ENCODE measurements at places on chromosomes 12 and 14.
A peak's percentile ranks its signal among the peaks of the same experiment; 100 is the strongest.

DNA sequence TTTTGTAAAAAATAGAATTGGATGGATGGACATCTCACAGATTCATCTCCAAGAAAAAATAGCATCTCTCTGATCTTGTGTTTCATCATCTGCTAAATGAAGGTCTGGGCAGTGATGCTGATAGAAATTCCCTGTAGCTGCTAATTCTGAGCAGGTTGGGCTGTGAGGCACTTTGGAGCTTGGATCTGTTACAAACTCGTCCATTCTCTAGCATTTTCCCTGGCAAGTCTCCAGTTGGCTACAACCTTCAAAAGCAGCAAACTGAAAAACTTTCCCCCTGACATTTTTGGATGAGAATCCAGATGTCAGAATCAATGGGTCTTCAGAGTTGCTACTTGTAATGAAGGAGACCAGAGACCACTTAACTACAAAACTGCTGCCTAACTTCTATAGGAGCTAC is 72.7 kb downstream of the TPH2 start:
- DNase-seq, result no peak

GRCh38 chr12:27619308-27619707 is 76.9 kb upstream of the REP15 start:
- DNase-seq, result no peak

- DNase-seq, result peak; percentile 54
These were observed 38.4 kb downstream of the ZFHX2 start for GRCh38 chr14:23513005-23513817.

DNA sequence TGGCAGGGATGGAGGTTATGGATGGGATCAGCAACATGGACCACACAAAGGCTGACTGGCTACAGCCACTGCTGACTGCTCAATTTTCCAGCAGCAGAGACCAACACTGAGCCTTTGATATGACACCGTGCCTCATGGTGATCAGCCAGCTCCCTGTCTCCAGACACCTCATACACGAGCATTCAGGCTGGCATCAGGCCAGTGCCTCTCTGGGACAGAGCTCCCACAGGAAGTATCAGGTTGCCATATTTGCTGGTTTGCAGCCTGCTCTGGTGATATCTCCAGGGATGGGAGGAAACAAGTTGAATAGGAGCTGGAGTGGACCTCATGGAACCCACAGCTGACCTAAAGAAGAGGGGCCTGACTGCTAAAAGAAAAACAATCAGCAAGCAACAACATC is 471.2 kb upstream of the ATXN7L3B start:
- no peak for DNase-seq

DNA sequence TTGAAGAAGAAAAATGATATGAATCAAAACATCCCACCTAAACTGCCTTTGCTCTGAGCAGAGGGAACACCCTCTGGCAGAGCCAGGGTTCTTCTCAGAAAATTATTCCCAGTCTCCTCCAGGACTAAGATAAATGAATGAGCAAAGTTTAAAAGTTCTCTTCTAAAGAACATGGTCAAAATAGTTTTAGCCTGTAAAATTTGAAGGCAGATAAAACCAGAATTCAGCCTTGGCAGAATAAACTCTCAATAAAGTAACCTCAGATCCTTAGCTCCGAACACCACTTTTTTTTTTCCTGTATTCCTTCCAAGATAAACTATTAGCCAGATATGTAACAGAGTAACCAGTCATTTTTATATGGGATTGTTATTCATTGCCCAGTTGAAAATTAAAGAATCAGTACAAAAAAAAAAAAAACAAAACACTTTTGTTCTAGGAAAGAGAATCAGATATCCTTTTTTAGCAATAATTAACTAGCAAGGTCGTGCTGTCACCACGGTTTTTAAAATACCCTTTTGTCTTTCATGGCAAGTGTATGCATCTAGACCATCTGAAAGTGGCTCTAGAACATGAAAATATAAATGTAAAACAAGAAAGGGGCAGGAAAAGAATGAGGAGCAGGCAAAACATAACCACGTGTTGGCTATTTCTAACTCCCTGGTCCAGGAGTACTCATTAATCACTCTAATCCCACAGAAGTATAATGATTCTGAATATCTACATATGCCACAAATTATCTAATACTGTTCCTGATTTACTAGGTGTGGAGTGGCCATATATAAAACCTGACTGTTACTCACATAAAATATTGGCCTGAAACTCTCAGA is 60.8 kb downstream of the CAPZA3 start:
- no peak for DNase-seq

DNA sequence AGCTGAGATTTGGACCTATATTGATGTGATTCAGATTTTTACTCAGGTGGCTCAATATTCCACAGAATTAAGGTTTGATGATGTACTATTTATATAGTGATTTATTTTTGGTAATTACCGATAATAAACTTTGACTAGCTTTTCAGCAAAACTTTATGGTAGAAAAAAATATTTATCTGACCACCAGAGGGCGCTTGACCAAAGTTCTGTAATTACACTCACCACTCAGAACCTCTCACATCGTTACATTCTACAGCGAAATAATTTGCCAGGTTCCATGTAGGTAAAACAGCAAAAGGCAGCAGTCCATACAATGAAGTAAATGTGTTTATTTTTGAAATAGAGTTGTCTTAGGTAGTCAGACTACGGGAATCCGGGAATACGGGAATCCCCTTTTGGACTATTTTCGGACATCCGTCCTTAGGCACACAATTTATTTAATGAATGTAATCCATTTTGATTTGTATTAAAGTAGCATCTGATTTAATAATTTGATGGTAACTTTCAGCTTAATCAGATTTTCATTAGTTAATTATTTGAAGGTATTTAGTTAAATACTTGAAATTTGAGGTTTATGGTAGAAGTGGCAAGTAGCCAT is 143.0 kb upstream of the DDHD1 start:
- DNase-seq, result no peak

DNA sequence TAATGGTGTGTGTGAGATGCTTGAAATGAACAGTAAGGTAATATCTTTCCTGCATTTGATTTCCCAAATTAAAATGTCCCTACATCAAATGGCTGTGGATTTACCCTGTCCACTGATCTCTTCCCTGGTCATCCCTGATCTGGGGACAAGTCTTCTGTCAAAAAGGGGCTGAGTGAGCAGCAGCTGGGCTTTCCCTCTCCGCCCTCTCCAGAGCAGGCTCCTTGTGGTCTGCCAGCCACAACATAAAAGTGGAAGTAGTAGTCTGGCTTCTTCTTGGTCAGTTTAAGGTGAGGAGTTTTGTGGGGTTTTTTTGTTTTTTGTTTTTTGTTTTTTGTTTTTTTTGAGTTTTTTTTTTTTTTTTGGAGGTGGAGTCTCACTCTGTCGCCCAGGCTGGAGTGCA is 25.2 kb upstream of the PLXNC1 start:
- DNase-seq, result peak; percentile 39

DNA sequence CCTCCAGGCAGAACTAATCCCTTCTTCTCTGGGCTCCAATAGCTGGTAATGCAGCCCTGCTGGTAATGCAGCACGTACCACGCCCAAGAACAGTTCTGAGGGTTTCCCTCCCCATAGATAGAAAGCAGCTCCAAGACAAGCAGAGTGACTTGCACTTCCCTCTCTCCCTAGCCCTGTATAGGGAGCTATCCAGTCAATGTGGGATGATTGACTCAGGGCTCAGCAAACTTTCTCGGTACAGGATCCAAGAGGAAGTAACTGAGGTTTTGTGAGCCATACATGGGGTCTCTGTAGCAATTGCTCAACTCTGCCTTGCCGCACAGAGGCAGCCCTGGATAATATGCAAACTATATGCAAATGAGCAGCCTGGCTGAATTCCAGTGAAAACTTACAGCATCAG is 15.5 kb upstream of the FKBP4 start:
- no peak for DNase-seq

GRCh38 chr12:121467638-121468498 is 68.0 kb downstream of the RNF34 start:
- no peak for DNase-seq

DNA sequence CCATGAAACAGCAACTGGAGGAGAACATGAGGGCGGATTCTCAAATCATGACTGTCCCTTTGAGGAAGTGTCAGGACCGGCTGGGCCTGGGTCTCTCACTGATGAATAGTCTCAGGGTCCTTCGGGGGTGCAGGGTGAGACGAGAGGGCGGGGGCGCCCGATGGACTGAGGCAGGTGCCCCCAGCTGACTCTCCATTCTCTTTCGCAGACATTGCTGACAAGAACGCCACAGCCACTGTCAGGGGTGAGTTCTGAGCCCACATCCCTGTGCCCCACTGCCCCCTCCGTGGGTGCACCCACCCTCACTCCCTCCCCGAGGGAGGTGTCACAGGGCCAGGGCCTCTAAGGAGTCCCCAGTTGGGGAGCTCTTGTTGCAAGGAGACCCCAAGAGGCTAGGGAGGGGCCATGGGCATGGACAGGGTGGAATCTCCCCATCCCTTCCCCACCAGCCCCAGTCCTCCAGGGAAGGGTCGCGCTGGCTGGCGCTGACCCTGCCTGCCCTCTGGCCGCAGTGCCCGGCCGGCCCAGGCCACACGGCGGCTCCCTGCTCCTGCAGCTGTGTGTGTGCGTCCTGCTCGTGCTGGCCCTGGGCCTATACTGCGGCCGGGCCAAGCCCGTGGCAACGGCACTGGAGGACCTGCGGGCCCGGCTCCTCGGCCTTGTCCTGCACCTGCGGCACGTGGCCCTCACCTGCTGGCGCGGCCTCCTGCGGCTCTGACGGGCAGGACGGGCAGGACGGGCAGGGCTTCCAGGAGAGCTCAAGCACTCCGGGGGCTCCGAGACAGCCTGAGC is 8.7 kb downstream of the C14orf180 start:
- no peak for DNase-seq

- DNase-seq, result no peak
These were observed 20.0 kb upstream of the IFNG-AS1 start for GRCh38 chr12:67969134-67969802.

DNA sequence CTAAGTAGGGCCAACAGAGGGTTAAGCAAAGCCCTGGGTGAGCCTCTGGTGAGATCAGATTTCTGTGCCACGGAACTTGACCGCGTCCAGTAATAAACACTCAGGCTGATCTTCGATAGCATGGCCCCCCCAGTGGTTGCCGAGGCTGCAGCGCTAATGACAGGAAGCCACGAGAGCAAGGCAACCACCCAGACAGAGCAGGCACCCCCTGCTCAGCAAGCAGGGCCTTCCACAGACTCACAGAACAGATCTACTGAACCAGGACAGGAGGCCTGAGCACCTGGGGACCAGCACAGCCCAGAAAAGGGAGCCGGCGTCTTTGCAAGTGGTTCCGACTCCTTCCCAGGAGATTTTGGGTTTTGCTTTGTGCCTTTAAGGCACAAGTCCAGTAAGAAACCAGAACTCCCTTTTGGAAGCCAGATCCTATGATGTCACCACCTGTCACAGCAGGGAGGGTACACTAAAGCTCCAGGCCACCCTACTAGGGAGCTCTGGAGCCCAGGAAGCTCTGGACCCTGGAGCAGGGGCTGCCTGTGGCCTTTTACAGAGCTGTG is 42.3 kb downstream of the BCL11B start:
- DNase-seq, result no peak

- no peak for DNase-seq
These were observed 6.4 kb downstream of the GPRC5D start for GRCh38 chr12:12945591-12945990.

DNA sequence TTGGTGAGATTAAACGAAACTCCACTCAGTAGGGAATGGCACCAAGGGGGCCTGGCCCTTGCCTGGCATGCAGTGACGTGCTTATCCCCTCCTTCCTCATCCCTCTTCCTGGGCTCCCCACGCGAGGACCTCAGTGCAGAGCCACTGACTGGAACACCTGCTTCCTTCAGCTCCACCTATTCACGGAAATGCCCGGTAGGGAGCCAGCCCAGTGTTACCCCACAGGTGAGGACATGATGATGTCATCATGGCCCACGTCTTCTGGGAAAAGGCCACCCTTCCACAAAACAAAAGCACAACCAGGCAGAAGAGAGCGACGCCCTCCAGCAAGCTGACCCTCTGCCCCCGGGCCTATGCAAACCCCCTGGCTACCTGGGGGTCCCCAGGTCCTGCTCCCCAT is 42.1 kb downstream of the CCDC85C start:
- DNase-seq, result no peak

- peak; percentile 54 for DNase-seq
These were observed 1.7 kb downstream of the AJUBA start for GRCh38 chr14:22980672-22981089.

DNA sequence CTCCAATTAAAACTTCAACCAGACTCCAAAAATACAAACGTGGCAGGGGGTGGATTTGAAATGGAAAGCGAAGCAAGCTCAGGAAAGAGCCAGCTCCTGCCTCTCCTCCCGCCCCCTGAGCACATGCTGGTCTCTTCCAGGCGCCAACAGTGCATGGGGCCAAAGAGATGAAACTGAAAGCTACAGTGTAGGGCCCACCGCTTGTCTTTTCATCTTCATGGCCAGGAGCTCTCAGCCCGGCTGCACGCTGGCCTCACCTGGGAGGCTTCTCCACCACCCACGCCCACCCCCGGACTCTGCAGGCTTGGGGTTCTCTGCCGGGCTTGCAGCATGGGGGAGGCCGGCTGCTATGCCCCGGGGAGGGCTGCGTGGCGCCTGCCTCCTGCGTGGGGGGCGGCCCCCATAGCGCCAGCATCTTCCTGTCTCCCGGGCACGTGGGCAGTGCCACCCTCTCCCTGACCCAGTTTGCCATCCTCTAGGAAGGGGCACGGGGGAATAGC is 2.0 kb downstream of the RIMBP2 start:
- no peak for DNase-seq

DNA sequence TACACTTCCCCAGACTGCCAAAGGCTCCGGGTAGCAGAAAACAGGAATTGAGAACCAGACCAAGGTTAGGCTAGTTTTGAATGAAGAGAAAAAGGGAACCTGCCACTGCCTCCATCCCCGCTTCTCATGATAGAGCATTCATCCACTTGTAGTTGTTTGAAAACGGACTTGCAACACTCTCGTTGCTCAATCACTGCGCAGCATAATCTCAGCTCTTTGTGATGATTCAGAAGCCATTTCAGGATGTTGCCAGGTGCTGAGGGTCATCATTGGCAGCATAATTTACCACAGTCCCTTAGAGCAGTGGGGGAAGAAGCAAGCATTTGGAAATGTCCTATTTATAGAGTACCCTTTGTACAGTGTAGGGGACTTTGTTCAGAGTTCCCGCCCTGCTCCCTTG is 25.6 kb downstream of the KCNK13 start:
- DNase-seq, result no peak

DNA sequence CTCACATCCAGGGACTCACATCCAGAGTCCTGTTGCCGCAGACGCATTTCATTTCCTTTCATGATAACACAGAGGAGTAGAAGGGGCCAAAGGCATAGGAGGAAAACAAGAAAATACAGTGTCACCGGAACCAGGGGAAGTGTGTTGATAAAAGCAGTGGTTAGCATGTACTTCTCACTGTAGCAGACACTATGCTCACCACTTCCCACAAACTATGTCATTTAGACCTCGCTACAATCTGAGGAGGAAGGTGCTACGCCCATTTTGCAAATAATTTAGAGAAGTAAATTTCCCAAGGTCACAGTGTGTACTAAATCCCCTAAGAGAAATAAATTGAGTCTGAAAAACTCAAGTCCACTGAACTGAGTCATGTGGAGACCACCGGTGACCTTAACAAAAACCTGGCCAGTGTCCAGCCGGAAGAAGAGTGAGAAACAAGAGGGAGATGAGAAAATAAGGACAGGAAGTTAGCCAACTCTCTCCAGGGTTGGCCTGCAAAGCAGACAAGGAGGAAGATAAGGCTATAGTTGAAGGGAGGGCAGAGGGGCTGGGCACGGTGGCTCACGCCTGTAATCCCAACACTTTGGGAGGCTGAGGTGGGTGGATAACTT is 25.8 kb upstream of the TMCC3 start:
- peak; percentile 71 for DNase-seq
